ENCODE measurements at places on chromosomes 4 and X. TPM values are rescaled to one million over a fixed set of nuclear protein-coding genes. Genes with fewer than 3 reads are reported as not detected.
A peak's percentile ranks its signal among the peaks of the same experiment; 100 is the strongest.

DNA sequence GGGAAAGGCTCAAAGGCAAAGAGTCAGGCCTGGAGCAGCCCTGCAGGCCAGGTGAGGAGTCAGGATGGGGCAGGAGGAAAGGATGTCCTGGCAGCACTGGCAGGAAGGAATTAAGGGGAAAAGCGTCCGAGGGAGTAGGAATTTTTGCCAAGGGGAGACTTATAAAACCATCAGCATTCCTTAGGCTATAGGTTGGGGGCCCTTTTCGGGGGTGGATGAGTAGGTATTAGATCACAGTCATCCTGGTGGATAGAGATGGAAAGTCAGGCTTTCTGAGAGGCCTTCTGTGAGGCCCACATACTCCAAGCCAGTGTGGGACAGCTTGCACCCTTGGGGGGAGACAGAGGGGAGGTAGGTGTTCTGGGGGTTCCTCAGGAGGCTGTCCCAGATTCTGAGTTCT is 12.3 kb downstream of the STARD8 start:
- no peak for DNase-seq

DNA sequence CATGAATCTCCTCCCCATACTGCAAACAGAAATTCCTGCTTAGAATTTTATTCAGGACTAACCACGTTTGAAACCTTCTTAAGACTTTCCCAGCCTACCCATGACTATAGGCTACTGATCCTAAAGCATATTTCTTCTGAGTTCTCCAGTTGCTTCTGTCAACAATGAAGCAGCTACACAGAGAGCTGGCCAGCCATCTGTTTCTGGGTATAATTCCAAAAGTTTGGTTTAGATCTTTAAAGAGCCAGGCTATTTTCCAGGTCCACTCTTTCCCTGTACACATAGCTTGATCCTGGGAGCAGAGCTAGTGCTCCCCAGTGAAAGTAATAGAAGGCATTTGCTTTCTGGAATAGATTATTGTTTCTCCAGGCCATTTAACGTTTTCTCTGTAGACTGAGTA is 4.0 kb upstream of the ITM2A start:
- no peak for DNase-seq

The GAGE12F gene
- total RNA-seq = not detected

- no peak for DNase-seq
Measured at GRCh38 chr4:73869130-73870055, at the start of gene CXCL1. CXCL1 (plus strand) TSS chr4:73869393; CDS start chr4:73869471, 78 bp downstream.

DNA sequence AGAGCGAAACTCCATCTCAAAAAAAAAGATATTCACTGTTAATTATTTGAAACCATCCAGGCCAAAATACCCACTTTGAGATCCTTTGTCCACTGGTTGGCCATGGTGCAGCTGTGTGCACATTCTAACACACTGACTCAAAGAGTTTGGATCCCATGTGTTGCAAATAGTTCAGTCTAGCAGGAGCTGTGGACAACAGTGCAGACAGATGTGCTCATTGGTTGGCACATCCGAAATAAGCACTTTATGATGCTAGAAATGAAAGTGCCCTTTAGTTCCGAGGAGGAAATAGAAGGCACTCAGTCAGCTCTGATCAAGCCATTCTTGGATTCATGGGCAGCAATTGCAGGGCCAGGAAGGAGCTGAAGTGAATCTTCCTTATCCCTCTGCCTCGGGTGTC is 63.0 kb upstream of the TMEM150C start:
- no peak for DNase-seq

DNA sequence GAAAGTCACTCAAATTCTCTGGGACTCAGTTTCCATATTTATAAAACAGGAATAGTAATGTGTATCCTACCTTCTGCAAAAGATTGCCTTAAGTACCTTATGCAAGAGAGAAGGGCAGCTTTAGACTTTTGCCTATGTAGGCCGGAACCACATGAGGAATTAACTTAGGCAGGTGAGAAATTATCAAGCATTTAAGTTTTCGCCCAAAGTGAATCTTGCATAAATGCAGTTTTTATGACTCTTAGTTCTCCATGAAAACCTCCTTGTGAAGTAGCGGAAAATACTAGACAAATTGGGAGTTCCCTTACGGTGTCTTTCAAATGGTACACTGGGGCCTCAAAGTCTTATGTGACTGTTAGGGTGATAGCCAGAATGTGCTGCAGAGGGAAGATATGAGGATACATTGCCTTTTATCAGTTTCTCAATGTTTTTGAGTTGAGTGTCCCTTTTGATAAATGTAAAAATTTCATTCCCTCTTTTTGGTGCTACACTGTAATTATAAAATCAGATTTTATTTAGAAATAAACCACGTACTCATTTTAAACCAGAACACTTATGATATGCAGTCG is 2.6 kb downstream of the SH2D1A start:
- no peak for DNase-seq

GRCh38 chrX:73851014-73852009 is 288.3 kb downstream of the CHIC1 start:
- no peak for DNase-seq

The KIAA1210 gene
- not detected for total RNA-seq

The SSX2B gene
- not detected for total RNA-seq

The DNASE1L1 gene
- total RNA-seq = 19.6 TPM

DNA sequence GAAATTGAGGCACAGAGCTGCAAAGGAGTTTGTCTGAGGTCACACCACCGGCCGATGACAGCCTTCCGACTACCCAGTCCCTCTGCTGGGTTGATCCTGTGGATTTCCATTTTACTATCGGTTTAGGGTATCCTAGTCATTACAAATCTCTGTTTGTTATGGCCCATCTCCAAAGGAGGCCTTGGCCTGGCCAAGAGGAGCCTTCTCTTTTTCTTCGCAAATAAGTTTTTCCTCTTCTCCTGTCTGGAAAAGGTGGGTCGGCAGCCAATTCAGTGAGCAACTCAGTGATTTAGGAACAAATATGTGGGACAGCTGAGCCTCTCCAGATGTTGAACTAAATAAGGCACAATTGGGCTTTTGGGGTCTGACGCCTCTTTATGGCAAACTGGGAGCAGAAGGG is 169.2 kb upstream of the RBPJ start:
- no peak for DNase-seq

- peak; percentile 42 for DNase-seq
Measured at GRCh38 chrX:56728752-56729151, 291 bp upstream of the NBDY start.
